ENCODE measurements at places on chromosomes 6 and 20.
A peak's percentile ranks its signal among the peaks of the same experiment; 100 is the strongest.

- DNase-seq, result no peak
Measured at GRCh38 chr20:62804021-62804626, 511 bp upstream of the OGFR start.

- no peak for DNase-seq
Measured at GRCh38 chr6:156698239-156699016, 78.8 kb upstream of the ARID1B start.

DNA sequence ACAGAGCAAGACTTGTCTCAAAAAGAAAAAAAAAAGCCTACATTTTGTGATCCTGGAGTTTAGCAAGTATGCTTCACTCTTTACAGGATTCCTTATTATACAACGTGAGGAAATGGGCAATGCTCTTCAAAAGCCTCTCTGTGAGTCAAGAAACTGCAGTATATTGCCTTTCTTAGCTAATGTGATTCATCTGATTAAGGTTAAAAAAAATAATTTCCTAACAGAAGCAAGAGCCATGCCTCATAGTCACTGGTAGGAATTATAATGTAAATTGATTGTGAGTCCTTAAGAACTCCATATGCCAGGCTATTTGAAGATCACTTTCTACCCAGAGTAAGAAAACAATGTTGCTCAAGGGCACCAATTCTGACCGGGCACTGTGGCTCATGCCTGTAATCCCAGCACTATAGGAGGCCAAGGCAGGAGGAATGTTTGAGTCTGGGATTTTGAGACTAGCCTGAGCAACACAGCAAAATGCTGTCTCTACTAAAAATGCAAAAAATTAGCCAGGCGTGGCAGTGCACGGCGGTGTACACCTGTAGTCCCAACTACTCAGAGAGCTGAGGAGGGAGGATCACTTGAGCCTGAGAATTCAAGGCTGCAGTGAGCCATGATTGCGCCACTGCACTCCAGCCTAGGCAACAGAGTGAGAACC lies 43.3 kb downstream of the SLC26A8 start:
- no peak for DNase-seq

GRCh38 chr6:24666097-24666640 lies 530 bp downstream of the TDP2 start:
- peak; percentile 67 for DNase-seq

- no peak for DNase-seq
Measured at GRCh38 chr6:116667623-116668022, 943 bp downstream of the ZUP1 start.

DNA sequence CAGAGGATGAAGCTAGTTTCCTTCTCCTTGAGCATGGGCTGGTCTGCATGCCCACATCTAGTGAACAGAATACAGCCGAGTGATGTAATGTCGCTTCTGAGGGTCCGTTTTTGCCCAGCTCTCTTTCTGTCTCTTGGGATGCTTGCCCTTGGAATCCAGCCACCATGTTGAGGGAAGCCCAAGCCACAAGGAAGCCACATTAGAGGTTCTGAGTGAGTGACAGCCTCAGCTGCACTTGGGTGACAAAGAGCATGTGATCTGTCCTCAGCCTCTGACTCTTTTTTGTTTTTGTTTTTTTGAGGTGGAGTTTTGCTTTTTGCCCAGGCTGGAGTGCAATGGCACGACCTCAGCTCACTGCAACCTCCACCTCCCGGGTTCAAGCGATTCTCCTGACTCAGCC lies 100.6 kb upstream of the SALL4 start:
- no peak for DNase-seq

- DNase-seq, result peak; percentile 43
Measured at GRCh38 chr6:35370124-35370741, 27.9 kb downstream of the PPARD start.

- no peak for DNase-seq
Measured at GRCh38 chr6:15288856-15289255, 43.0 kb downstream of the JARID2 start.

- peak; percentile 56 for DNase-seq
Measured at GRCh38 chr6:90216072-90216977, 80.3 kb downstream of the BACH2 start.

DNA sequence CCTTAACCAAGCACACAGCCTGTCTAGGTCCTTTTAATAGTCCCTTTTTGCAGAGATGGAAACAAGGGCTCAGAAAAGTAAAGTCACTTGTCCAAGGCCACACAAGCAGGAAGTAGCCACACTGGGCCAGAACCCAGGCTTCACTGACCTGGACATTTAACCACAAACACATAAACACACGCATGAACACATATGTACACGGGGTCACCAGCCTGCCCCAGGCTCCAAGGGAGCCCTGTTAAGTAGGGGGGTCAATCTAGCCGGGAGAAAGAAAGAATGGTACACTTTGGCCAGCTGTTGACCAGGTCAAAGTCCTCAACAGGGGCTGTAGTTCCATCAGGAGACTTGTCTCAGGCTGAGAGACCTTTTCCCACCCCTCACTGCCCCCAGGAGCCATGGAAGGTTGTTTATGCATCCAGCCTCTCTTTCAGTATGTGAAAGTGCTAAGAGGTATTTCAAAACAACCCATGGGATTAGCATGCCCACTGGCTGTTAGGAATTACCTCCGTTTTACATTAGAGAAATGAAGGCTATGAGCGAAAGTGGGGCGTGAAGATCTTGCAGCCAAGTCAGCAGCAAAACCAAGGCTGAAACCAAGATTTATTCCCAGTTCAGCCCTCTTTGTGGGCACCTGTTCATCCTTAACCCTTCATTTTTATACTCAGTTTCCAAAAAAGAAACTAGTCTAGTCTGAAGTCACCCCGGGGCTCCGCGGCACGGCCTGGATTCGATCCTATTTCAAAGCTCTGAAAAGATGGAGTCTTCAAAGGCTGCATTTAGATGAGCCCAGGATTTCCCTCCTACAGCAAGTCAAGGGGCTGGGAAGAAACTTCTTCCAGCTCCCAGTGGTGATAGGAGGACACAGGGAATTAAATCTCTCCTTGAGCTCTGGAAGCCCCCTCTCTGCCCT lies 9.8 kb downstream of the SDC4 start:
- no peak for DNase-seq

DNA sequence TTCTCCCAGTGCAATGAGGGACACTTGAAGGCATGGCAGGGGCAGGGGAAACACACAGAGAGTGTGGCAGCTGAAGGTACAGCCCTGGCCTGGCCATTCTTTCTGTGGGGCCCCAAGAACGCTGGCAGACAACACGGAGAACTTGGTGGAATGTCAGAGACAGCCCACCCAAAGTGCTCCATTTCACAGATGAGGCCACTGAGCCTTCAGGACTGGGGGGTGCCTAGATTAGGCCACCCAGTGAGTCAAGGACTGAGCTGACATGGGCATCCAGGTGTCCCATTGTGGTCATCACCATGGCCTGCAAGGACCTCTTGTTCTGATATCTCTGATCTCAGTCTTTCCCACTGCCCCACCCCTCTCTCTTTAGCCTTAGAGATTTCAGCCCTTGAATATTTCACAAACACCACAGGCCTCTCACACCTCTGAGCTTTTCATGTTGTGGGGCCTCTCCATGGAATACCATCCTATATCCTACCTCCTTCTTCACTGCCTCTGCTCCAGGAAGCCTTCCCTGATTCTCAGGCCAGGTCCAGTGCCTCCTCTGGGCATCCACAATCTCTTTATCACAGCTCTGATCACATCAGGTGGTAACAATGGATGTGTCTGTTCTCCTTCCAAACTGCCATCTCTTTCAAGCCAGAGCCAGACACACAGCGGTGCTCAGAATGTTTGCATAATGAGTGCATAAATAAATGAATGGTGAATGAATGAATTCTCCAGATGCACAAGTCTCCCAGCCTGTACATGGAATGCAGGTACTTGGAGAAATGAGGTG lies 2.0 kb upstream of the RSPO4 start:
- no peak for DNase-seq

DNA sequence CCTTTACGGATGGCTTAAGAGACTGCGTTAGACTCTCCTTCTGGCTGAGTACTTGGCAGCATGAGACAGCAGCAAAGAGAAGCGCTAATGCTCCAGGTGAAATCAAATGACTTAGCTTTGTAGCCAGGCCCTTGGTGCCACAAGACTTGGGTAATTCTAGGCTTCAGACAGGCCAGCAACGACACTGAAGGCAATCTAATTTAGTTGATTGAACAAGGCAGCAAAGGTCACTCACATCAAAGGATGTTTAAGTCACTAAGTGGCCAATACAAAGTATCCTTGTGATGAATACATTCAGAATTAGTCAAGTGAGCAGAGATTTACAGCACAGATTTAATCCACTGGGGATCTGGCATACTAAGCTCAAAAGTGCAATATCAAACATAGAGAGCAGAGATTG lies 113.2 kb downstream of the FAM83B start:
- DNase-seq, result no peak

GRCh38 chr20:39524371-39524911 lies 562.3 kb downstream of the DHX35 start:
- DNase-seq, result no peak

DNA sequence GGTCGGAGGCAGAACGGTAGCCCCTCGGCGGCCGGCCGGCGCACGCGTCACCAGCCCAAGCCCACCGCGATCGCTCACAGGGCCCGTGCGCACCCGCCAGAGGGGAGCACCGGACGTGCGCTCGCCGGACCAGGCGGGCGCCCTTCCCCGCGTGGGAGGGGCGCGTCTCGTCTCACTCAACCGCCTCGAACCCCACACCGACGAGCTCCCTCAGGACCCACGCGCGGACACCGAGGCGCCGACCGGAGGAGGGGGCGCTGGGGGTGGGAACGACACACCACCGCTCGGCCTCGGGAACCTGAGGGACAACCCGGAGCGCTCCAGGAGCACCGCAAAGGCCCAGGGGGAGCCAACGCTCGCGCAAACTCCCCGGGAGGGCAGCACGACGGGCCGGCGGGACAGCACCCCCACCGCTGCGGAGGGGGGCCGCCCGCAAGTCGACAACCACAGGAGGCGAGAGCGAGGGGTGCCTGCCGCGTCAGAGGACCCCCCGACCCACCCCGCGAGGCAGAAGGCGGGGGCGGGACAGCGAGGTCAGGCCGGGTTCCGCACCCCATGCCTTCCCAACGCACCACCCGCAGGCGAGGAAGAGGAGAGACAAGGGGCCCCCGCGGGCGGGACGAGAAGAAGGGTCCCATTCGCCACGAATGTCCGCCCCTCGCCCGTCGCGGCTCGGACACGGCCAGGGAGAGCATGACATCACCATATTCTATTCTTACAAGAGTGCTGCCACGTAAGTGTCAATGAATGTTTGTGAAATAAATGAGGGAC lies 512.7 kb upstream of the ZNF337 start:
- DNase-seq, result peak; percentile 23

GRCh38 chr20:8414586-8415274 lies 282.7 kb downstream of the PLCB1 start:
- no peak for DNase-seq

GRCh38 chr6:83708546-83708969 lies 343 bp downstream of the SNAP91 start:
- DNase-seq, result no peak

- DNase-seq, result no peak
Measured at GRCh38 chr20:8267009-8267408, 134.9 kb downstream of the PLCB1 start.

GRCh38 chr20:63267691-63268090 lies 4.9 kb upstream of the ARFGAP1 start:
- DNase-seq, result no peak

DNA sequence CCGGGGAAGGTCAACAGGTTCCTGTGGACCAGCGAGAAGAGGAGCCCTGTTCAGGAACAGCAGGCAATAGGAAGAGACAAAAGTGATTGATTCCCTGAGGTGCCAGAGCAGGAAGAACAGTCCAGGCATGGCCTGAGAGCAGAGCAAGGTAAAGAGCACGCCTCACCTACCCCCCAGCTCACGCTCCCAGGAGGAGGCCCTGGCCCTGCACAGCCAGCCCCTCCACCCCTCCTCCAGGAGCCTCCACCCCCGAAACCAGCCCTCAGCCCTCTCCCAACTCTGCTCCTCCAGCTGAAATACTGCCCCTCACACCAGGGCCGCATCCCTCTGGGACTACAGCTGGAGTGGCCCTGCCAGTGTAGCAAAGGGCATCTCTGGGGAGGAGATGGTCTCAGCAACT lies 181.9 kb upstream of the QKI start:
- DNase-seq, result no peak

DNA sequence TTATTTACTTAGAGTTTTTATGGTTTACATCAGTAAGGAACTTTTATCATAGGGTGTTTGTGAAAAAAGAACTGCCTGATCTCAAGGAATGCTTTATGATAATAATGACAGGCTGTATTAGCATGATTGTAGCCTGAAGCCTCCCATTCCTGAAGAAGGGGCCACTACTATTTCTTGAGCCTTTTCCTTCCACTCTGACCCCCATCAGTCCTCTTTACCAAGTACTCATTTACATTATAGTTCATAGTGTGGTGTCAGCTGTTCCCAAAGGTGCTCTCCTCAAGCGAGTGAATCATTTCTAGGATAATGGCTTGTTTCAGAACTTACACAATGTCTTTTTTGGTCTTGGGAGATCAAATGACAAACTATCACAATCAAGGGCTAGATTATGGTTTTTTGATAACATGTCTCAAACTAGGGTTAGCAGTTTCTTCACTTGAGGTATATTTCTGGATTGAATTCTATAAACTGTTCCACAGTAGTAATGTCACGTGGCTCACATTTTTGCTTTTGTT lies 283.6 kb downstream of the CDKAL1 start:
- no peak for DNase-seq

GRCh38 chr6:97322811-97323210 lies 39.8 kb upstream of the MMS22L start:
- no peak for DNase-seq

- no peak for DNase-seq
Measured at GRCh38 chr6:131073577-131073976, 10.5 kb upstream of the EPB41L2 start.

- DNase-seq, result no peak
Measured at GRCh38 chr20:9180481-9181257, 111.8 kb downstream of the PLCB4 start.

- DNase-seq, result no peak
Measured at GRCh38 chr6:140403020-140403419, 1028.6 kb upstream of the CITED2 start.

GRCh38 chr6:43951756-43952675 lies 175.2 kb downstream of the MRPL14 start:
- peak; percentile 13 for DNase-seq

DNA sequence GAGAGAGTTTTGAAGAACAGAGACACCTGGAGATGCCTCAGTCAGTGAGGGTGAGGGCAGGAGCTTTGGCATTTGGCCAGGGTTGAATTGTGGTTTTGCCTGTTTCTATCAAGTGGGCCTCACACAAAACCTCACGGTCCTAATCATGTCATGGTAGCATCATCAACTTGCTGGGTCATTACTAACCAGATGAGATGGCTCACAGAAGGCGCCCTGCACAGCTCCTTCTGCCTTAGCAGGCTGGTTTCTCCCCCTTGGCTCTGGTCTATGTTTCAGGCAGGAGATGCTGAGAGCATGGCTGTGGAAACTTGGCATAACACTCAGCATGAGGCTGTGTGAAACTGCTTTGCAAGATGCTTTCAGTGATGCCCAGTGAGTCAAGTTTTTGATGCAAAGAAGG lies 99.3 kb downstream of the LRRC1 start:
- no peak for DNase-seq
